Small intestine (tissue), 16 donors: ENCODE measurements at places on chromosomes 4 and X. TPM values are rescaled to one million over a fixed set of nuclear protein-coding genes. Genes with fewer than 3 reads are reported as not detected.

The HSFX4 gene
- not detected for polyA plus RNA-seq

The F8A2 gene
- polyA plus RNA-seq, result not detected

The PGAM4 gene
- polyA plus RNA-seq, result not detected

The MTNR1A gene
- polyA plus RNA-seq, result not detected

DNA sequence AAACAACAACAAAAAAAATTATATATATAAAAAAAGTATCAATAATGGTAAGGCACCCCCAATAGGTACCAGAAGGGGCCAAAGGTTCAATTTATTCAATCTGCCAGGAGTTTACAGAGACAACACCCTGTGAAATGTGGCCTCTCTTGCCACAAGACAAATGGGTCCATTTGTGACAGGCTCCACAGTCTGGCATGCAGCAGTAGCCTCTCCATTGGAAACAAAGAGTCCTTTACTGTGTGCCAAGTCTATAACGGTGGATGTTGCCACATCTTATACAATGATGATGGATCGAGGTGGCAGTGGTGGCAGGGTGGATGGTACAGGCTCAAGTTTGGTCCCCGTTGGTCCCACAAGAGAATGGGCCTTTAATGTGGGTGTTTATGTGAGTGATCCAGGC lies 70.1 kb upstream of the SH3RF1 start:
- no peak overlapping the region for H3K27ac ChIP-seq
- no peak for DNase-seq
- no peaks in the 10 kb centered on the region for H3K27me3 ChIP-seq
- H3K4me1 ChIP-seq, result no peaks in the 10 kb centered on the region
- H3K4me3 ChIP-seq, result no peak overlapping the region

DNA sequence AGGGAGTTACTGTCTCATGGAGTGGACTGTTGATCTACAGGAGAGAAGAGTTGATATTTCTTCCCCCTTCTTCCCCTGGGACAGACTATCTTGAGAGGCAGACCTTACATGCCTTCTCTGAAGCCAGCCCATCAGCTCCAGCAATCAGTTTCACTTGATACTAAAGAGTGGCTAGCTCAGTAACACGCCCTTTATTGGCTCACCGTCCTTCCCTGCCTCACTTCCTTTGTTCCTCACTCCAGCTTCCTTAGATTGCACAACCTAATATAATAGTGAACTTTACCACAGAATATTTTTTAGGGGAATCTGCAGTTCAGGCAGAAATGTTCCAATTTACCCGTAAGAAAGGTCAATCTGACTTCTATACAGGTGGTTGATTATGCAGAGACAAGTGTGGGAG lies 128.1 kb upstream of the NDP start:
- peak; percentile 0 for DNase-seq
- H3K4me1 ChIP-seq, result no peaks in the 10 kb centered on the region
- no peaks in the 10 kb centered on the region for H3K27me3 ChIP-seq
- no peaks in the 10 kb centered on the region for H3K36me3 ChIP-seq
- H3K27ac ChIP-seq, result no peak overlapping the region
- H3K4me3 ChIP-seq, result no peak overlapping the region

GRCh38 chrX:36869457-36869856 lies 138.7 kb upstream of the FAM47C start:
- no peaks in the 10 kb centered on the region for H3K4me1 ChIP-seq
- H3K36me3 ChIP-seq, result no peaks in the 10 kb centered on the region
- DNase-seq, result no peak
- H3K27me3 ChIP-seq, result no peaks in the 10 kb centered on the region

DNA sequence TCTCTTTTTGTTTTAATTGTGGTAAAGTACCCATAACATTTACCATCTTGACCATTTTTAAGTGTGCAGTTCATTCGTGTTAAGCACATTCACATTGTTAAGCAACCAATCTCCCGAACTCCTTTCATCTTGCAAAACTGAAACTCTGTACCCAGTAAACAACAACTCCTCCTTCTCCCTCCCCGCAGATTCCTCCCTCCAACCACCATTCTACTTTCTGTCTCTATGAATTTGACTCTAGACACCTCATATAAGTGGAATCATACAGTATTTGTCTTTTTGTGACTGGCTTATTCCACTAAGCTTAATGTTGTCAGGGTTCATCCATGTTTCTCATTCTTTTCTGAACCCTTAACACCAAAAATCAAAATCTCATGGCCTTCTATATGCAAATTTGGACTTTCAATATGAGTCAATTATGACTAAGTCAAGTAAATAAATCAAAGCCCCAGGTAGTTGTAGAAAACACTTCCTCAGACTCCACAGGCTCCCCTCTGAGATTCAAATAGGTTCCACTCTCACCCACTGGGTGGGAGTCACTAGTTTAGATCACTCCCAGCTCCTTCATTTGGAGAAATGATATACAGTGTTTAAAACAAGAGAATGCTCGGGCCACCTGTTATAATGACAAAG lies 9.8 kb upstream of the RTL5 start:
- H3K4me1 ChIP-seq, result no peaks in the 10 kb centered on the region
- no peak overlapping the region for H3K27ac ChIP-seq
- H3K4me3 ChIP-seq, result no peak overlapping the region
- no peaks in the 10 kb centered on the region for H3K27me3 ChIP-seq
- DNase-seq, result no peak
- peaks cover 2% of the 10 kb centered on the region for H3K36me3 ChIP-seq

DNA sequence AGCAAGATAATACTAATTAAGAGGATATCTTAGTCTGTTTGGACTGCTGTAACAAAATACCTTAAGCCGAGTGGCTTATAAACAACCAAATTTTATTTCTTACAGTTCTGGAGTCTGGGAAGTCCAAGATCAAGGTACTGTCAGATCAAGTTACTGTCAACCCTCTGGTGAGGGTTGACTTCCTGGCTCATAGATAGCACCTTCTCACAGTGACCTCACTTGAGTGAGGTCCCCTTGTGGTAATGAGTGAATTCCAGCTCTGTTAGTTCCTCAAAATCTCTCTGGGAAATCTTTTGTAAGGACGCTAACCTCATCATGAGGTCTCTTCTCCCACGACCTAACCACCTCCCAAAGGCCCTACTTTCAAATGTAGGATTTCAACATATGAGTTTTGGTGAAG lies 36.9 kb upstream of the ADGRA3 start:
- H3K4me1 ChIP-seq, result no peaks in the 10 kb centered on the region
- no peak overlapping the region for H3K4me3 ChIP-seq
- H3K27ac ChIP-seq, result no peak overlapping the region
- H3K27me3 ChIP-seq, result no peaks in the 10 kb centered on the region
- no peaks in the 10 kb centered on the region for H3K36me3 ChIP-seq

DNA sequence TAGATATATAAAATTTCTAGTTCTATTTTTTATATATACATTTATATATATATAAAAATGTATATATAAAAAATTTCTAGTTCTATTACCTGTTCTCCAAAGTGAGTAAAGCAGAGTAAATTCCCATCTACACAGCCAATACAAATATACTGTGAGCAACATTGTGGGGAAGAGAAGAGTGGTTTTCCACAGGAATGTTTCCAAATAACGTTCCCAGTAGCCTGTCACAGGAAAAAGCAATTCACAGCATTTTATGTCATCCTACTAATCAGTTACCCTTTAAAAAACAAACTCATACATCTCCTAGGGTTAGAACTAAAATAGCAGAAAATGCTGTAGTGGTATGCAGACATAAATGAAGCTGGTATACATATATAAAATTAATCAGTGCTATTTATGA lies 44.5 kb downstream of the AASDH start:
- H3K27me3 ChIP-seq, result no peaks in the 10 kb centered on the region
- no peak overlapping the region for H3K4me3 ChIP-seq
- no peaks in the 10 kb centered on the region for H3K4me1 ChIP-seq
- H3K27ac ChIP-seq, result no peak overlapping the region

DNA sequence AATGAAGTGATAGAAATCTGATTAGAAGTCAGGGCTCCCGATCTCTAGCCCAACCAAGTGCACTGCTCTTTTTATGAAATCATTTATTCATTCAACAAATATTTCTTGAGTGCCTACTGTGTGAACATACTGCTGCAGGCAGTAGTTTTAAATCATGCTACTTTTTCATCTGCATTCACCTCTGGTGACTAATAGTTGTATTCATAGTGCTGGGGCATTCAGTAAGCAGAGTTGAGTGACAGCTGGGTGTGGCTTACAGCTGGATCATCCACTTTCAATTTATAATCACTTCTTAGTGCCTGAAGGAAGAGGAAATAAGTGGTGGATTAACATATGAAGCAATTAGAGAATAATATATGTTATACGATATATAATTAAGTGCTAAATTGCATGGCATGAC lies 94.1 kb upstream of the HPRT1 start:
- DNase-seq, result peak; percentile 22
- no peaks in the 10 kb centered on the region for H3K4me1 ChIP-seq
- no peak overlapping the region for H3K4me3 ChIP-seq
- H3K27ac ChIP-seq, result no peak overlapping the region
- no peaks in the 10 kb centered on the region for H3K36me3 ChIP-seq

DNA sequence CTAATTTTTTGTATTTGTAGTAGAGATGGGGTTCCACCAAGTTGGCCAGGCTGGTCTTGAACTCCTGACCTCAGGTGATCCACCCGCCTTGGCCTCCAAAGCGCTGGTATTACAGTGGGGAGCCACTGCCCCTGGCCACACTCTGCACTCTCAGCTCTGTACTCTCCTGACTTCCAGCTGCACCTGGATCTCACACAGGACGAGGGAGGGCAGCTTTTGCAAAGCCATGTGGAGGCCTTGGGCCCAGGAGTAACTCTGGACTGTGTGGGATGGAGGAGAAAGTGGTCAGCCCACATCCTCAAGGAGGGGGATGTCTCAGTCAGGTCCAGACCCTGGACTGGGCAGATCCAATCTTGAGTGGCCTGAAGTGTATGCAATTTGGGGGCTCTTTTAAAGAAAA lies 23.0 kb downstream of the NAT8L start:
- no peaks in the 10 kb centered on the region for H3K27me3 ChIP-seq
- DNase-seq, result no peak
- no peaks in the 10 kb centered on the region for H3K36me3 ChIP-seq
- H3K4me3 ChIP-seq, result no peak overlapping the region
- H3K27ac ChIP-seq, result no peak overlapping the region

DNA sequence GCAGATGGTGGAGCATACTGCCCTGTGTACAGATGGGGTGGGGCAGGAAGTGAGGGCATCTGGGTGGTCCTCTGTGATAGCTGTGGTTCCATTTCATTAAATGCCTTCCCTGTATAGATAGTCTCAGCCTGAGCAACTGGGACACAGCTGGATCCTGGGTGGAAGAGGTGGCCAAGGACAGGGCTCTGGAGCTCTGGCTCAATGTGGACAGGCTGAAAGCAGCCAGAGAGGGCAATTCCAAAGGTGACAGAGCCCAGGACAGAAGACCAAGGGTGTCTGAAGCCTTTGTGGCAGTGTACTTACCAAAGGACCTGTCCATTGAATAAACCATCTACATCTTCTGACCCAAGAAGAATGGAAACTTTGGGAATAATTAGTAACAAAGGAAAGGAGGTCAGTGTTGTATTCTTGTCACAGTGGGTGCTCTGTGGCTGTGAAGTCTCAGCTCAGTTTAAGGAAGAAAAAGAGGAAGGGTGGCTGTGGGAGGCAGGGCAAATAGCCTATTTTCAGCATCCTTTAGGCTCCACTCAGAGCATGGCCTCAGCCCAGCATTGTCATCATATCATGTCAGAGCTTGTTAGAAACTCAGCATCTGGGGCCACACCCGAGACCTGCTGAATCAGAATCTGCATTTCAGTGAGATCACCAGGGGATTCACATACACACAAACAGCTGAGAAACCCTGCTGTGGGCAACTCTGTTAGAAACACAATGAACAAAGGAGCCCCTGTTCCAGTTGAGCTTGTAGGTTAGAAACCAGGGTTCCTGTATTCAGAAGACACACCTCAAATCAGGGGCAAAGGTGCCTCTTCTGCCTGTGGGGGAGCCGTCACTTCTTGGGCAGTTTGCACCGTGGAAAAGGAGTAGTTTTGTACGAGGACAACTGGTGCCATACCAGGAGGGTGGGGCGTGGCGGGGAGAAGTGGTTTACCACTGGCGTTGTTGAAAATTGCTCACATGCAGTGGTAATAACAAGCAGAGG lies 168.6 kb downstream of the PTTG2 start:
- no peak overlapping the region for H3K4me3 ChIP-seq
- H3K4me1 ChIP-seq, result peaks cover 50% of the 10 kb centered on the region
- H3K36me3 ChIP-seq, result no peaks in the 10 kb centered on the region
- no peaks in the 10 kb centered on the region for H3K27me3 ChIP-seq
- H3K27ac ChIP-seq, result peak overlapping the region; percentile 80
- DNase-seq, result peak; percentile 79

DNA sequence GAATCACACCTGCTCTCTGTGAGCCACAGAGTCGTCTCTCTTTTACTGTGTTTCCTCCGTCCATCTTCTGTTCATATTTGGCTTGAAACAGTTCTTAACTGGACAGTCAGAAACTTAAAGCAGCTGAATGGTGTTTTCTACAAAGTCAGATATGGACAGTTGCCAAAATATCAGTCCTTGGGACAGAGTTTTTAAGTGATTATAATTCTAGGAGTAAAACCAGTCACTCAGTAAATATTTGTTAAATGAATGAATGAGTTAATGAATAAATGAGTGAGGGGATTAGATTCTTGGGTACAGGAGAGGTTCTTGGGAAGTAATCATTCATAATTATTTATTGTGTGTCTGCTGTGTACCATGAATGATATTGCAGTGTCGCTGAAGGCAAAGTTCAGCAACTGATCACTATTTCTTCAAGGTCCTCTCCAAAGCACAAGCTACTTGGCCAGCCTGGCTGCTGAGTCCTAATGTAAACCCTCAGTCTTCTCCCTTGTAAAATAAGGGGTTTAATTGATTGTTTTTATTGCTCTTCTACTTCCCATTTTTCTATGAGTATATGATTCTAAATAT lies 5.5 kb upstream of the SCRG1 start:
- no peaks in the 10 kb centered on the region for H3K27me3 ChIP-seq
- no peaks in the 10 kb centered on the region for H3K36me3 ChIP-seq
- H3K4me1 ChIP-seq, result no peaks in the 10 kb centered on the region
- H3K4me3 ChIP-seq, result no peak overlapping the region
- DNase-seq, result no peak

The EBP gene
- polyA plus RNA-seq, result 120 TPM

GRCh38 chr4:176838601-176839433 lies 46.1 kb upstream of the VEGFC start:
- H3K4me1 ChIP-seq, result no peaks in the 10 kb centered on the region
- no peaks in the 10 kb centered on the region for H3K27me3 ChIP-seq
- no peak overlapping the region for H3K27ac ChIP-seq
- H3K4me3 ChIP-seq, result no peak overlapping the region

DNA sequence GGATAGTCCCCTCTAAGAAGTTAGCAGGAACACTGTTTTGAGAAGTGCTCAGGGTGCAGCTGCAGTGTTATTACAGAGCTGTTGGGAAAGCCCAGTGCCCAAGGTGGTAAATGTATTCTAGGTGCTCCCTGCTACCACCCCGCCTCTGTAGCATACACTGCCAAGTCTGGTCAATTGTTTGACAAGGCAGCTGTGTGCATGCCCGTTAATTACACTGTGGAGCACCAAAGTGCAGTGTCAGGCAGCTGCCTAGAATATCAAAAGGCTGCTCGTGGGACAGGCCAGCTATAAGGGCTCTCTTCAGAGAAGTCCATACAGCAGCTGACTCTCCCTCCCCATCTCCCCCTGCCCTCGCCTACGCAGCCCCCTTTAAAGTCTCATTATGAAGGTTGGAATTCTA lies 99.9 kb upstream of the KLHL13 start:
- no peaks in the 10 kb centered on the region for H3K27me3 ChIP-seq
- peak; percentile 11 for DNase-seq
- H3K27ac ChIP-seq, result no peak overlapping the region
- no peak overlapping the region for H3K4me3 ChIP-seq
- no peaks in the 10 kb centered on the region for H3K36me3 ChIP-seq
